ENCODE measurements at places on chromosomes 1 and 21. TPM values are rescaled to one million over a fixed set of nuclear protein-coding genes. Genes with fewer than 3 reads are reported as not detected.

DNA sequence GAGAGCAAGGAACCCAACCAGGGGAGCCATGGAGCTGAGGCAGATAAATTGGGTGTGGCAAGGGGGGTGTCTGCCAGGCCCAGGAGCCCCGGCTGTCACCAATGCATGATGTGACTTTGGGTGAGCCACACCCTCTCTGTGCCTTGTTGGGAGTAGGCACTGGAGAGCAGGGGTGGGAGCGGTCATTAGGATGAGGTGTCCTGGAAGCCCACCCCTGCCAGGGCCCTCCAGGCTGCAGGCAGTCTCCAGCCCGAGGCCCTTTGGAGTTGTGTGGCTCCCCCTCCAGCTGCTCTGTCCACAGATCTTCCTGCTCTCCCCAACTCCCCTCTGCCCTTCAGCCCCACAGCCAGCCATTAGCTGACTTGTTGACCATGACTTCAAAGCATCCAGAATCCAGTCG lies 11.4 kb downstream of the MX2 start:
- no peak for DNase-seq

DNA sequence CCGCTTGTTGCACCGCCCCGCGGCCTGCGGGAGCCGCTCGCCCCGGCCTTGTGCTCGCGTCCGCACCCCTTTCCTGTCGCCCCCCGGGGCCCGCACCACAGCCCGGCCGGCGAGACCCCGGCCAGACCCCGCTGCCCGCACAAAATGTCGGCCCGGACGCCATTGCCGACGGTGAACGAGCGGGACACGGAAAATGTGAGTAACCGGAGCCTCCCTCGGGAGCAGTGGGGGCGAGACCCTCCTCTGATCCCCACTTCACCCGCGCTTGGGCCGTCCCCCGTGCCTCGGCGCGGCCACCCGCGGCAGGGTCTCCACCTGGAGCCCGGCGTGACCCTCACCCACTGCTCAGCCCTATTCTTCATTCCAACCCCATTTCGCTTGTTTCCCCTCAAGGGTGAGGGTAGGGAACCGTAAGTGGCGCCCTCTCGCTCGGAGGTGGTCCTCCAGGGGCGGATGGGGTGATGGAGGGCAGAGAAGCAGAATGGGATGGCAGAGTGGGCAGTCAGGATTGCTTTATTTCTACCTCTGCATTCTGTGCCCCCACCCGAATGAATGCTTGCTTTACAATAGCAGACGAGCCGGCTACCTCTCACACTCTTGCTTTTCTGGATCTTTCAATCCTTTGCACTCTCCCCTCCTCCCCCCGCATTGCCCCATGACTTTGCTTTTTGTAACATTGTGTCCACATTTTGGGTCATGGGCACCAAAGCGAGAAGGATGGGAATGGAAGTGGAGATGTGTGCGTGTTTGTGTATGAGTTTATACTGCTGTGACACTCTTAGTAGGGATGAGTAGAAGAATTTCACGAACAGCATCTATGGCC lies 954 bp downstream of the MARK1 start:
- no peak for DNase-seq

DNA sequence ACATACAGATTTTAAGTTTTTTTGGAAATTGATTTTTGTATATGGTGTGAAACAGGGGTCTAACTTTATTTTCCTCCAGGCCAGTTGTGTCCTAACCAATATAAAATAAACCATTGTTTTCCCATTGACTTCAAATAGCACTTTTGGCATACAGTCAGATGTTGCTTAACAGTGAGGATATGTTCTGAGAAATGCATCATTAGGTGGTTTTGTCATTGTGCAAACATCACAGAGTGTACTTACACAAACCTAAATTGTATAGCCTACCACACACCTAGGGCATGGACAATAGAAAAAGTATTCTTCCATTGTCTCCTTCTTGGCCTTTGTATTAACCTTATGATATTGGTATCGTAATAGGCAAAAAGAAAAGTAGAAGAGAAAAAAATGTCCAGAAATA lies 37.4 kb upstream of the DISP1 start:
- DNase-seq, result peak; percentile 55

- DNase-seq, result no peak
Measured at GRCh38 chr21:43948740-43949498, 63.2 kb upstream of the TRAPPC10 start.

DNA sequence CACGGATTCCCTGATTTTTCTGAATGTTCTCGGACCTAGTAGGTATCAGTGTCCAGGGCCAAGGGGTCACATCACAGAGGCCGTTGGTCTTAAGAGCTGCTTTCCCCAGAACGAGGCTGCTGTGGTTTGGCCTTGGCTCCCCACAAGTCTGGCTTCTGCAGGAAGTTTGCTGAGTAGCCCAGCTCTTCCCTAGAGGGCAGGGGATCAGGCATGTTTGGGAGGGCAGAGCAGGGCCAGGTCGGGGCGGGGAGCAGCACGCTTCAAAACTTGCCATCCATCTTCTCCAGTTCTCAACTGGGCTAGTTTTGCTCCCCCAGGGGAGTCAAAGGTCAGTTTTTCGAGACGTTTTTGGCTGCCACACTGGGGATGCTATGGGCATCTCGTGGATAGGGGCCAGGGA lies 37.0 kb downstream of the MAN1C1 start:
- DNase-seq, result no peak

- DNase-seq, result peak; percentile 85
Measured at GRCh38 chr1:170562646-170563338, 30.8 kb downstream of the GORAB start.

DNA sequence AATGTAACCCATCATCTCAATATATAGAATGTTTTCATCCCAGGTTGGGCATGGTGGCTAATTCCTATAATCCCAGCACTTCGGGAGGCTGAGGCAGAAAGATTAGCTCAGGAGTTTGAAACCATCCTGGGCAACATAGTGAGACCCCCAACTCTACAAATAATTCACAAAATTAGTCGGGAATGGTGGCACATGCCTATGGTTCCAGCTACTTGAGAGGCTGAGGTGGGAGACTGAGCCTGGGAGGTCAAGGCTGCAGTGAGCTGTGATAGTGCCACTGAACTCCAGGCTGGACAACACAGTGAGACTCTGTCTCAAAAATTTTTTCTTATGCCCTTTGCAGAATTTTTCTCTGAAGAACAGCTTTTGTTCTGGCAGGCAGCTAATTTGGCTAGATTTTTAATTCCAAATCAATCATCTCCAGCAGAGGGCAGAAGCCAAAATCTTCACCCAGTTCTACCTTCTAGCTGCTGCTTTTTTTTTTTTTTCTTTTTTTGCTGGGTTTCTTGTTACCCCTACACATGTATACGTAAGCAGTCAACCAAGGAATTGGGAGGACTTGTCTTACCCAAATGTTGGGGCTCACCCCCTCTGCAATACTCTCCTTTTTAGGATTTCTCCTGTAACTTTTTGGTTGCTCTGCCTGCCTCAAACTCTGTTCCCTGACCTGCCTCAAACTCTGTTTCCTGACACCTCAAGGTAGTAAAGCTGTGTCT lies 2.7 kb upstream of the RAD54L start:
- peak; percentile 19 for DNase-seq

GRCh38 chr1:165060285-165060793 lies 296.2 kb downstream of the LMX1A start:
- no peak for DNase-seq

The SDC3 gene
- total RNA-seq, result 16.8 TPM

The MRAP gene
- total RNA-seq, result not detected

The PTPRC gene
- 3.5 TPM for total RNA-seq
